ENCODE measurements at places on chromosomes 16 and 17.

GRCh38 chr16:74926805-74927204 is 58.1 kb downstream of the WDR59 start:
- no peak for DNase-seq

DNA sequence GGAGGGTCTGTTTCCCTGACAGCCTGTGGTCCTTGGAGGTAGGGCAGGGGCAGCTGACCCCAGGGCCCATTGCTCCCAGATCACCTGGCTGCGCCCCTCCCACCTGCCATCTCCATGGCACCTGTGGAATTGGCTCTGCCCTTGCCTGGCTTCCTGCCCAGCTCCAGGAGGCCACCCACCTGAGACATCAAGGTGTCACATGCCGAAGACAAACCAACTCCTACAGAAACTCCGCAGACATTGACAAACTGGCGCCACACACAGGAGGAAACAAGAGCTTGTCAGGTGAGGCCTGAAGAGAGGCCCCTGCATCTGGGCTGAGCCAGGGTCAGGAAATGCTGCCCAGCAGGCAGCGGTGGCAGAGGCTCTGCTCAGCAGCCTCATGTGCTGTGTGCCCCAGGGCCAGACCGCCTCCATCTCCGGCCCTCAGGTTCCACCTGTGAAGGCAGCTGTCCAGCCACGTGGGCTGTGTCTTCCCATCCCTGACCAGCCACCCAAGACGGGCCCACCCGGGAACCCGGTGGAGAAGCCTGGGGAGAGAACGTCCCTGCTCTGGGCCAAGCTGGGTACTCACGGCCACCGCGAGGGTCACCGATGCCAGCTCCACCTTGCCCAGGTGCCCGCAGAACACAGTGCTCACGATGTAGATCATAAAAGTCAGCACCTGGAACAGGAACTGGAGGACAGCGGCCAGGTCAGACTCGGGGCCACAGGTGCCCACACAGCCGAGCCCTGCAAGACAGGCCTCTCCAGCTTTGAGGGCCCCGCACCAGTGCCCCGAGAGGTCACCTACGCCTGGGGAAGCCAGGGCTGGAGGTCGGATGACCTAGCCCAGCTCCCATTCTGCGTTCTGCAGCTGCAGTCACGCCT is 1.6 kb downstream of the SLC47A2 start:
- no peak for DNase-seq

DNA sequence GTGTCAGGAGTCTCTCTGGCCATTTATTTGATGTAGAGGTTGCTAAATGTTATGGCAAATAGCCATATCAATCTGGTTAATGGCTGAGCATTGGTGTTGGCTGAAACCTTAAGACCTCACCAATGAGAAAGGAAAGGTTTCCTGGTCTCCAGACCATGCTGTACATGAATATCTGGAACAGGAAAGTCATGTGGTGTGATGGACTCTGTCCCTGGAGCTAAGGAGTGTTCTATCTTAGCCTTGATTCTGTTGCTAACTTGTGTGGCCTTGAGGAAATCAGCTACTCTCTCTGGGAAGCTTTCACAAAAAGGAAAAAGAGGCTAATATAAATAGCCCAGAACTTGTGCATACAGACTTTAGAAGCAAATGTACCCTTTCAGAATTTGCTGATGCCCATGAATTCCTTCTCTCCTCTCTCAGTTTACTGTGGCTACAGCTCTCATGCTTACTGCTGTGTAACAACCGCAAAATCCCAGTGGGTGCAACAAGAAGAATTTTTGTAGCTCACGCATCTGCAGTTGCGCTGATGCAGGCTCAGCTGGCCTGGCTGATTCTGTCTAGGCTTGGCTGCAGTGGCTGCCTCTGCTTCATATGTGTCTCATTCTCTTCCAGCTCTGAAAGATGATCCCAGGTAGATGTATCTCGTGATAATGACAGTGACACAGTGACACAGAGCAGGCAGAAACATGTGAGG is 287.5 kb downstream of the NPIPA8 start:
- no peak for DNase-seq

- no peak for DNase-seq
Measured at GRCh38 chr16:49767998-49768397, 87.9 kb downstream of the ZNF423 start.

DNA sequence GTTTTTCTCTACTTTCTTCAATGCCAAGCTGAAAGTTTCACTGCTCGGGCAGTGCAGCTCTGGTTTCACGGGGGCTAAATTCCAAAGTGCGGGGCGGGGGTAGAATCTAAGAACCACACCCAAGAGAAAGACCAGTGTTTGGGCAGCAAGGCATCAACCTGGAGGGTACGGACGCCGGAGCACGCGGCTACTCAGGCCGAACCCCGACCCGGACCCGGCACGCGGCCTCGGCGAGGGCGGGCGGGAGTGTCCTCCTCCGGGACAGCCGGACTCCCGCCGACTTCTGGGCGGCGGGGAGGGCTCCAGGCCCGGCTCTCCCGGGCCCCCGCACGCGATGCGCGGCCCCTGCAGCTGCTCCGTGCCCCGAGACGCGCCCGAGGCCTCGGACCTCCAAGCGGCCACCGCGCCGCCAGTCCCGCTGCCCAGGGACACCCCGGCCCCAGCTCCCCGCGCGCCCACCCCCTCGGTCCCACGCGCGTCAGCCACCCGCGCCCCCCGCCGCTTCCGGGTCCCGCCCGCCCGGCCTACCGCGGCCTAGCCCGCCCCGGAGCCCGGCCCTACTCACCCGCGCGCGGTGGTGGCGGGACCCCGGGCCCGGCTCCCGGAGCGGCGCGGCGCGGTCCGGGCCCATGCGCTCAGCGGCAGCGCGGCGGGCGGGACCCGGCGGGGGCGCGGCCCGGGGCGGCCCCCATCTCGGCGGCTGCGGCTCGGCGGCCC is 561 bp downstream of the AXIN1 start:
- DNase-seq = peak; percentile 47

- DNase-seq = no peak
Measured at GRCh38 chr17:17182598-17183136, 23.5 kb downstream of the PLD6 start.

DNA sequence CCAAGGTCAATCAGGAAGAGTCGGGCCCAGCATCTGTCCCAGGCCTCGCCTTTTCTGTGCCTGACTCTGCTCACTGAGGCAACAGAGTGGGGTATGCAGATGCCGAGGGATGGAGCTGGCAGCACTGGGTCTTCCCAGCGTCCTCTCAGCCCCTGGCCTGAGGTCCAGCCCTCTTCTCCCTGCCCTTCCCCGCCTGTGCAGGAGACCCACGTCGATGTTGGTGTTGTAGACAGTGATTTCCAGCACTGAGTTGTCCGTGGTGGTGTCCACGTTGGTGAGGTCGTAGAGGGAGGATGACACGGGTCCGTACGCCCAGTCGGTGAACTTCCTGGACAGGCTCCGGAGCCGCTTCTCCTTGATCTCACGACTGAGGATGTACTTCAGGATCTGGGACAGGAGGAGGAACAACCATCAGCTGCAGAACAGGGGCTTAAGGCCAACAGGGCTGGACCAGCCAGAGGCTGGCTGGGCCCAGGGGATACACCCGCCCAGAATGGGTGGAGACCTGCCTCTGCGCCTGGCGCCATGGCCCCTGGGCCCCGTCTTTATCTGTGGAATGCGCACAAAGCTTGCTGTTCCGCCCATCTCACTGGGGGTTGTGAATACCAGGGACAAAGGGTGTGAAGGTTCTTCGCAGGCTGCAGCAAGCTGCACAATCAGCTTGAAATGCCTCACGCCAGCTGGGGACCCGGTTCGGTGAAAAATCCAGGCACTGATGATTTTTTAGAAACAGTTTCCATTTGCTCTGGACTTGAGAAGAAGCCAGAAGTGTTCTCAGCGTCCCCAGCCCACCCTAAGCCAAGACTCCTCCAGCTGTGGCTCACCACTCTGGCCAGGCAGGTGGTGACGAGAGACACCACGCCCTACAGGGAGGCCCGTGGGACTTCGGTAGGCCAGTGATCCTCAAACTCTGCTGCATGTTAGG is 27.5 kb downstream of the TRPV3 start:
- no peak for DNase-seq

GRCh38 chr16:31225193-31225592 is 8.3 kb upstream of the PYDC1 start:
- DNase-seq = no peak

- DNase-seq = no peak
Measured at GRCh38 chr16:85083051-85083639, 29.1 kb downstream of the CIBAR2 start.

Data from CD4-positive, alpha-beta T cell treated with Interleukin-17A for 1 hour (primary cell).